ENCODE measurements at places on chromosomes 5 and 9.

GRCh38 chr5:107812570-107813141, 141.9 kb upstream of the EFNA5 start:
- no peak for DNase-seq

- DNase-seq, result no peak
Observed at GRCh38 chr5:72505016-72505415, 2.2 kb downstream of the ZNF366 start.

DNA sequence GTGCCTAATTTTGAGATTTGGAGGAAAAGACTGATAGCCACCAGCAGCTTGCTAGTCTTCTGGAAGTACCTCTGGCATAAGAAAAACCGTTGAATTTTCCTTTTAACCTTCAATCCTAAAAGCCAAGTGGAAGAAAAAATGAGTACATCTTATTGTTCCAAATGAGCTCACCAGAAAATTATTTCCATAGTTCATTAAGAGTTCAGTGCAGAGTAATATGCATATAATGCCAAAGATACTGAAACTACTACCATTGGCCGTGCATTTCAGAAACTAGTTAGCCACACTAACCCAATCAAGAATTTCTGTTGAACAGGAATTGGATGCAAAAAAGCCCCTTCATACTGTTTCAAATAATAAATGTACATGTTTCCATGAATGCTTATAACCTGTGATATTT, 607.9 kb downstream of the KCTD16 start:
- DNase-seq, result no peak

- DNase-seq, result no peak
Observed at GRCh38 chr5:1431021-1431811, 14.0 kb downstream of the SLC6A3 start.

DNA sequence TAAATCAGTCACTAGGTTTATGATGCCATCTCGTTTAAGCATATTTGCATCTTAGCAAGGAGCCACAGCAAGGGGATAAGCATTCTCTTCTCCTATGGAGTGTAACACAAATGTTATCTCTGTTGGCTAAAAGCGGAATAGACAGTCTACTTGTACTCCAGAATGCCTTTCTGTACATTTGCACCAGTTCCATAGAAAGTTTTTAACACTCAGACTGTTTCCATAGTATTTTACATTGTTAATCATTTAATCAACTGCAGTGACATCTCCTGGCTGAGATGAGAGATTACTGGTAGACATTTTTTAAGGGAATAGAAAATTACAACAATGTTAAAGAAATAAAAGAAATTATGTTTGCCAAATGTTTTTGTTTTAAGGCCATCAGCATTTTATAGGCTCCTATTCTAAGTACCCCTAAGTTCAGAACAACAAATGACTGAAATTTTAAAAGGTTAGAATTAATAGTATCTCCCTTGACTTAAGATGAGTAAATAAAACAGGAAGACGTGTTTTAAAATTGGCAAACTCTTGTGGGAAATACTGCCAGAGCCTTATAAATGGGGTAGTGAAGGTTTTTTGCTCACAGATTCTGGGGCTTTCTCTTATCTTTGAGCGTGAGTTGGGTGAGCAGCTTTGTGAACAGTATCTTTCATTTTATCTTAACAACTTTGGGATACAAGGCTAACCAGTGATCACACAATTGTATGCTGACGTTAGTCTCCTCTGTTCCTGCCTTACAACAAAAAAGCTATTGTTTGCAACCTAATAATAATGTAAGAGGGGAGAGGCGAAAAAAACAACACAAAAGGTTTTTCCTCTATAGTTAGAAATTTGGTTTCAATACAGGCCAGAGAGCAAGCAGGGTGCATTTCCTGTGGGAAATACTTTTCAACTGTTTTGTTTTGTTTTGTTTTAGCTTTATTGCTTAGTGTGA, 294.3 kb downstream of the FBXL7 start:
- DNase-seq, result no peak
